ENCODE measurements at places on chromosomes 1 and 21. TPM values are rescaled to one million over a fixed set of nuclear protein-coding genes. Genes with fewer than 3 reads are reported as not detected.

- DNase-seq = no peak
Measured at GRCh38 chr21:41824466-41825207, 54.5 kb downstream of the PRDM15 start.

GRCh38 chr1:228850141-228851100 lies 115.1 kb downstream of the RHOU start:
- DNase-seq = no peak

- DNase-seq = no peak
Measured at GRCh38 chr1:90417126-90417525, 300.0 kb downstream of the BARHL2 start.

GRCh38 chr1:3595949-3596348 lies 15.4 kb downstream of the MEGF6 start:
- DNase-seq = no peak

DNA sequence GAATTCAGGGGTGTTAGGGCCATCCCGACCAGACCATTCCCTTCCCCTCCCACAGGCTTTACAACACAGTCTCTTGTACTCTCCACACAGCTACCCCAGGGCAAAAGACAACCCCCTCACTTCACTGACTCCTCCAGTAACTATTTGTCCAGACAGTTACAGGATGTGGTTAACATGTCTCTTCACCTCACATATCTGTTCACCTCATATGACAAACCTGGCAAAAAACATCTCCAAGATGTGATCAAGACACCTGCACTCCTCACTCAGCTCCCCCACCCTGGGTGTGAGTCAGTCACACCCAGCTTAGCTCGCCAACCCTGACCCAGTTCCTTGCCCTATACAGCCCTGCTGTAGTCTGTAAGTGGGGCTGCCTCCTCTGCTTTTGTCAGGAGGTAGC lies 490.5 kb upstream of the CHRM3 start:
- DNase-seq = no peak

DNA sequence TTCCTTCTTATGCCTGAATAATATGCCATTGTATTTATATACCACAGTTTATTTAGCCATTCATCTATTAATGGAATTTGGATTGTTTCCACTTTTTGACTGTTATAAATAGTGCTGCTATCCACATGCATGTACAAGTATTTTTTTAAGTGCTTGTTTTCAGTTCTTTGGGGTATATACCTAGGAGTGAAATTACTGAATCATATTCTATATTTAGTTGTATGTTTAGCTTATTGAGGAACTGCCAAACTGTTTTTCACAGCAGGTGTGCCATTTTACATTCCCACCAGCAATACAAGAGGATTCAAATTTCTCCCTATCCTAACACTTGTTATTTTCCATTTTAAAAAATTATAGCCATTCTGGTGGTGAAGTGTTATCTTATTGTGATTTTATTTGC lies 7.6 kb upstream of the HJV start:
- DNase-seq = no peak

DNA sequence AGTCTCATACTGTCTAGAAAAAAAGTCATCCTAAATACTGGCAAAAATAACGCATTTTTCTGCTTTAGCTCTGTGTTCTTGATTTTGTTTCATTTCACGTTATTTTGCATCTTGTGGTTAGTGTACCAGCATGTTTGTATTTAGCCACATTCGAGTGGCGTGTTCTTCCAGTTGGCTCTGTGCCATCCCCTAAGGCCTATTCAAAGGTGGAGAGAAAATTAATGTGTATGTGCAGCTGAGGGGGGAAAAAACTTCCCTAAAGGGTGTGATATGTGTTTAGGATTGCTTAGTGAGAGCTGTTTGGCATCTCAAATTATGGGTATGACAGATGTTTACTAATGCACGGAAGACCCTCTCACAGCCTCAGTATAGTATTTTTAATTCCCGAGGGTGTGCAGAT lies 12.1 kb downstream of the DNAJC16 start:
- DNase-seq = no peak

DNA sequence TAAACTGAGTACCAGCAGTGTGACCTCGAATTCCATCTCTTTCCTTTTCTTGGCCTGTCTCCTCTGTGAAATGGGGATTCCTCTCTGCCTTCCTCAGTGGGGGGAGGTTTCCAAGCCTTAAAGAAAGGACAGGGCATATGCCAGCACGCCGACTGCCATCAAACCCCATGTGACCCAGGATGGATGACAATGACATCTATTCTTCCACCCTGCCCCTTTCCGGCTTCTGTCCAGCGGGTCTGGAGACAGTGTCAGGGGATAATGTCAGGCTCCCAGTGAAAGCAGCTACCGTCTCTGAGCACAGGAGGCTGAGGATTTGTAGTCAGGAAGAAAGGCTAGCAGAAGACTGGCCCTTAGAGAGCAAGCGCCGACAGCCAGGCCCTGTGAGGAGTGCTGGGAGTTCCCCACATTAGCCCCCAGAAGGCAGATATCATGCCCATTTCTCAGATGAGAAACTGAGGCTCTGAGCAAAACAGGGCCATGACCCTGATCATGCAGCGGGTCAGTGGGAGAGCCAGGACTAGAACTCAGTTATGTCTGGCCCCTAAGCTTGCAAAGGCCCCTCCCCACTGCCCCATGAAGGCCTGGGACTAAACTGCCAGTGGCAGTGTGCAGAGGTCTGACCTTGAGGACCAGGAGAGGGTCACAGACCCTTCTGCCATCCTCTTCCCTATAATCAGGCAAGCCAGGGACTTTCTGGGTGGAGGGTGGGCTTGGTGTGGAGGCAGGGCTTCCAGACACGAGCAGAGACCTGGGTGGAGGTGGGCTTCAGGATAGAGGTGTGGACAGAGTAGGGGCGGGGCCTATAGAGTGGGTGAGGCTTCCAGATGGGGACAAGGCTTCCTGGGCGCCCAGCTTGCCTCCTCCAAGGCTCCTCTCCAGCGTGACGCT lies 30.1 kb downstream of the CDCA8 start:
- no peak for DNase-seq

- DNase-seq = no peak
Measured at GRCh38 chr1:180229483-180230415, at the start of gene LHX4. Gene LHX4 (plus strand): TSS chr1:180230264. CDS start chr1:180230530, 266 bp downstream.

- no peak for DNase-seq
Measured at GRCh38 chr1:109639063-109639840, 16.6 kb upstream of the GSTM4 start.

DNA sequence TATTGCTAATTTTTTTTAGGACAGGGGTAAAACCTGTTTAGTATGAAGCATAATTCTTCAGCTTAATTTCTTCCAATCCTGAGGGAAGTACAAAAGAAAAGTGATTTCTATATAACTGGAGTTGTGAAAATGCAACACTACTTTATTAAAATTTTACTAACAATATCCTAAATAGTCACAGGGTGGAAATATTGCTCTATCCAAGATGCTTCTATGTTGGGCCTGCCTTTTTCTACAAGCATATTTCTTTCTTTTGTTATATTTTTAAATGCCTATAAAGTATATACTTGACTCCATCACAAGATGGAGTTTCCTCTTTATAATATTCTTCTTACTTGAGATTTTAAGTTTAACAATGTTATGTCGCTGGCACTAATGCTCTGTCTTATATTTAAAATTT lies 37.9 kb downstream of the DTL start:
- no peak for DNase-seq

GRCh38 chr1:63638875-63639274 lies 45.7 kb downstream of the PGM1 start:
- no peak for DNase-seq

DNA sequence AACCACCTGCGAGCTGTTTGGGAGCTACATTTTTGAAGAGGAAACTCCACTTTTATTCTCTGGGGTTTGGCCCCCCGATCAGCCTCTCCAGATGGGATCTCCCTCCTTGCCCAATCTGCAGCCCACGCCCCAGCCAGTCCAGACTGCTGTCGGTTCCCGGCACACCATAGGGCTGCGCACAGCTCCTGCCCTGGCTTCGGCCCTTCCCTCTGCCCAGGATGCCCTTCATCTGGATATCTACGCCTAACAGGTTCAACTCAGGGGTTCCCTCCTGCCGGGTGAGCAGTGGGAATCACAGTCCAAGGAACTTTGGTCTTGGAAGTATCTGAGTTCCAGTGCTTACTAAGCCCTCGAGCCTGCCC lies 135.3 kb downstream of the KAZN start:
- no peak for DNase-seq

DNA sequence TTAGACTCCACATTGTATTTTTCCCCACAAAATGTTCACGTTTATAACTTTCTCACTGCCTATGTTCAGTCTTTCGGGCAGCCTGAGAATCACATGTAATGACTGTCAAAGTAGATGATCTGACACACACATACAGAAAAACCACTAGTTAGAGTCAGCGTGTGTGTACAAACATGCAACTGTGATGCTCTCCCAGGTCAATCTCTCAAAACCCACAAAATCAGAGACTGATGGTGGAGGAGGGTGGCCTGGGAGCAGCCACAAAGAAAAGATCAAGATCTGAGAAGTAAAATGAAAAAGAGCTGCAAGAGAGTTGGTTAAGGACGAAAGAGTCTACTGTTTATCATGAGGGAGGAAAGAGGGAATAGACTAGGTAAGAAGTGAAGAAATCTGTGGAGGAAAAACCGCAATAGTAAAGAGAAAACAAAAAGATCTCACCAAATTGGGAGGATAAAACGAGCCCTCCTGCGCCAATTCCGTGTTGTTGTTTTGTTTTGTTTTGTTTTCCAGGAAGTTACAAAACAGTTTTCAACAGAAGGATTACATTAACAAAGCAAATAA lies 2.3 kb downstream of the EGLN1 start:
- DNase-seq = no peak

- DNase-seq = no peak
Measured at GRCh38 chr1:33282791-33283190, 26.5 kb downstream of the ZNF362 start.

DNA sequence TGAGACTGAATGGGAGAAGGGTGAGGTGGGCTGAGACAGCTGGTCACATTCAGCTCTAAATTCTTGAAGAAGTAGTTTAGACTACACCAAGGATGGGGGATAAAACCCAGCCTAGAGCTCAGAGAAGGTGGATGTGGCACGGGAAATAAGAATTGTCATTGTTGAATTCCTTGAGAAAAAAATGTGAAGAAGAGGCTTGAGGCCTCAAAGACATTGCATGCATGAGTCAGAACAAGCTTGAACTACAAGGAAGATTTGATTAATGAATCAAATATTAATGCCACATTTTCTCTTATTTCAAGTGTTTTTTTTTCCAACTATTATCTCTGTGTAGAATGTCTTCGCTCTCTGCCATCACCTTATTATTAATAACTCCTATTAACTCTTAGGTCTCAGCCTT lies 58.9 kb downstream of the MAP3K7CL start:
- DNase-seq = no peak

GRCh38 chr1:6807782-6808181 lies 22.5 kb downstream of the CAMTA1 start:
- no peak for DNase-seq

DNA sequence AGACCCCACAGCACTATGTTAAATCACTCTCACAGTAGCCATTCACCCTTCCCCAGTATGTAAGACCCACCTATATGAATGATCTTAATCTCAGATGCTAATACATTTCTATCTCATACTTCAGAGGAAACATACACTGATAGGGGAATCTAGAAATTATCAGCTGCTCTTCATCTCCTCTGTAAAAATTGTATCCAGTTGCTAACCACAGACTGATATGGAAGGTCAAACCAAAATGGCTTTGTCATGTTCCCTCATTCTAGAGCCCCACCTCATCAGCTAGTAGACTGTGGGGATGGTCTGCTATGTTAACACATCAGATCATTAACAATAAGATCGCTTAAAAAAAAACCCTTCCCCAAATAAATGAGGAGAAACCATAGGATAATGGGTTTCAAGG lies 71.7 kb downstream of the UBR4 start:
- DNase-seq = no peak

DNA sequence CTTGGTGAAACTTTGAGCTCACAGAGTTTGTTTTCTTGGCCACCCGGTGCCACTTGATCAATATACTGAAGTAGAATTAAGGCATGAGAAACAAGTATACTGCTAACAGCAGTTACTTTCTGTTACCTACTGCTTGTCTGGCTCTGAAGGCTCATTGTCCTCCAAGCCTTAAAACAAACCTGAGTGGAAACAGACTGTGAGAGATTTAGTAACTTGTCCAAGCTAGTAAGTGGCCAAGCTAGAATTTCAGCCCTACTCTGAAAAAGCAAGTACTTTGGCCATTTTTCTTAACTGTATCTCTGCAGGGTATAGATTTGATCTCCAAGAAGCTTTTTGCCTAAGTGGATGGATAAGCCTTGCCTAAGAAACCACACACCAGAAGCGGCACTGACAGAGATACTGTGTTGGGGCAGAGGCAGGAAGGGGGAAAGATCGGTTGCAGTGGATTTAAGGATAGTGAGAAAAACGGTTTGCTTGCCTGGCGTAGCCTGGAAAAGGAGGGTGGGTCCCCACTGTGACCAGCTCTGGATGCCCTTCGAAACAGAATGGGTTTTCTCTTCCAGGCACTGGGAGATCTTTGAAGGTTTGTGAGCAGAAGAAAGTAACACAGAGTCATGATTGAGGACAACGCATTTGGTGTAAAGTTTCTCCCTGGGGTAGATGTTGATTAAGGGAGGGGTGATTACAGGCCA lies 2.1 kb upstream of the MACO1 start:
- DNase-seq = no peak

Gene CLCA4
- polyA plus RNA-seq = not detected

Gene APCS
- not detected for polyA plus RNA-seq

Gene FNDC10
- 2.3 TPM for polyA plus RNA-seq

Gene PRDM16
- polyA plus RNA-seq = 0.06 TPM

Gene NPPB
- not detected for polyA plus RNA-seq
